T-helper 2 cell (primary cell): ENCODE measurements at places on chromosomes 2 and 18.

DNA sequence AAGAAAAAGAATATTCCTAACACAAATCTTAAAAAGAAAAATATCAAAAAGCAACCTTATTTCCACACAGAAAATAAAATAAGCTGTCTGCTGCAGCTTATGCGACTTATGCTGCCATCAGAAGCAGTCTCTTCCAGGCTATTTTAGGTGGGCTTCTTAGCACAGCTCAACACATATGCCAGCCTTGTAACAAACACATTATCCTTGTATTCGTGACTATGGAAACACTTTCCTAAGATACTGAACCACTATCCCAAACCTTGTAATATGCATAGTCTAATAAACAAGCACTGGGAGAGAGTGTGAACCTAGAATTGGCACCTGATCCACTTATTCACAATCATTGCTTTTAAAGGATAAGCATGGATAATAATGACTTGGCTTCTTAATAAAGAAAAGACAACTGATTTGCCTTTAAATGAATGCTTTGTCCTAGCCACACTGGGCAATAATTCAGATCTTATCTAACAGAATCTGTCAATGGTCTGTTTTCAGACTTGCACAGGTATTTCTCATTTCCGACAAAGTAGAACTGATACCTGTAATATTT, 40.0 kb upstream of the RNU4ATAC start:
- no peak for DNase-seq

DNA sequence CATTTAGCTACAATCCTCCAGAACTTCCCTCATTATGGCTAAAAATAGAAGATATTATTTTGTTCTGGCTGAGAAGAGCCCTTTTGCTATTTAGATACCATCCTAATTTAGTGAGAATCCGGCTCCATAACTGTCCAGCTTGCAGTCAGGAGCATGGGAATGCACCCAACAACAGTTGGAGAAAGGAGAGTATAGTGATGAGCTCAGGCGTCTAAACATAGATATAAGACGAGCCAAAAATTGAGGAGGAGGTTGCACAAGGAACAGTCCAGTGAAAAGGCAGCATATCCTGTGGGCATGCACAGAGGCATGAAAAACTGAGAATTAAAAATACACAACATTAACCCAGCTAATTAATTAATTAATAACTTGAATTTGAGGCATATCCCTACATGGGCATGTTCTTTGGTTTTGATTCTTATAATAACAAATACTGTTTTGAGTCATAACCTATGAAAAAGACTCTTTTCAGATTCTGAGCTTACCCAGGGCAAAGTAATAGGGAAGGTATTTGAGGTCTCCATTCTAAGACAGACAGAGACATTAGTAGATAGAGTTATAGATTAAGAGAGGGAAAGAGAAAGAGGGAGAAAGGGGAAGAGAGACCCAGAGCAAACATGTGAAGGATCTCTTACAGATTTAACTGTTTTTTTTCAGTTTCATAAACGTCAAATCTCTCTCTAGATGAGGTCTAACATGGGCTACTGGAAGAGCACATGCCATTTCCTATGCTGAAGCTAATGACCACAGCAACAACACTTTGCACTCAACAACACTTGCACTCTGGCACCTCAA, 311.2 kb downstream of the OSR1 start:
- DNase-seq: no peak

- no peak for DNase-seq
Observed at GRCh38 chr2:192775459-192776262, 580.9 kb upstream of the TMEFF2 start.

DNA sequence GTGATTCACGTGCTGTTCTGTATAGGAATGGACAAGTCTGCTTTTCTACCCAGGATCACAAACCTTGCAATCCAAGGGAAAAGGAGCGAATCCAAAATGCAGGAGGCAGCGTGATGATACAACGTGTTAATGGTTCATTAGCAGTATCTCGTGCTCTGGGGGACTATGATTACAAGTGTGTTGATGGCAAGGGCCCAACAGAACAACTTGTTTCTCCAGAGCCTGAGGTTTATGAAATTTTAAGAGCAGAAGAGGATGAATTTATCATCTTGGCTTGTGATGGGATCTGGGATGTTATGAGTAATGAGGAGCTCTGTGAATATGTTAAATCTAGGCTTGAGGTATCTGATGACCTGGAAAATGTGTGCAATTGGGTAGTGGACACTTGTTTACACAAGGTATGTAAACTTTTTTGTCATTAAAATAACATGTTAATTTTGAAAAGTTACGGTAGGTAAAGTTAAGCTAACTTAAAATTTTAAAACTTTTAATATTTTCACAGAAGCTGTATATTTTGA, 33.0 kb downstream of the PPM1B start:
- no peak for DNase-seq

GRCh38 chr18:9711361-9712129, 3.4 kb downstream of the RAB31 start:
- DNase-seq: no peak

- no peak for DNase-seq
Observed at GRCh38 chr2:124018890-124019289, 6.2 kb upstream of the CNTNAP5 start.

GRCh38 chr18:30177056-30177455, 865.5 kb downstream of the DSC3 start:
- no peak for DNase-seq

DNA sequence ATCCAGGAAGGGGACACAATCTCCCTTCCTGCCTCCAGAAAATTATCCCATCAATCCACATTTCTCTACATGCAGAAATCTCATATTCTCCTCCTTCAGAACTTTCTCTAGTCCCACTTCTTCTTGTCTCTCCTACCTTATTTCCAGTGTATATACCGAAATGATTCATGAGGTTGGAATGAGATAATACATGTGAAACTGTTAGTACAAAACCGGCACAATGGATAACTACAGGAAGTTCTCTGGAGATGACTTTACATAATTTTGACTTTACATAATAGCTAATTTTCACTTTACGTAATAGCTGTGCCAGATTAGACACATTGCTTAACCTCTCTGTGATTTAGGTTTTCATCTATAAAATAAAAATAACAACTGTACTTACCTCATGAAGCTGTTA, 801.3 kb downstream of the ERBB4 start:
- no peak for DNase-seq

DNA sequence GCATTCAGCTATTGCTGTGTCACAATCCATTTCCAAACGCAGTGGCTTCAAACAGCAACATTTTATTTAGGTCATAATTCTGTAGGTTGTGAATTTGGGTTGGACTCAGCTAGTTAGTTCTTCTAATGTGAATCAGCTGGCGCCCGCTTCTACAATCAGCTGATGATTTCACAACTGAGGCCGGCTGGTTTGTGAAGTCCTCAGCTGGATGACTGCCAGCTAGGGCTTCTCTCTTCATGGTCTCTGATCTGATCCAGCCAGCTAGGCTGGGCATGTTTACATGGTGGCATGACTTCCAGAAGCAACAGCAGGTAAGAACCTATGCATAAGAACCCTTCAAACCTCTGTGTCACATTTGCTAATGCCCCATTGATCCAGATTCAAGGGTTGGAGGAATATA, 172.0 kb downstream of the SLC4A10 start:
- DNase-seq: no peak

DNA sequence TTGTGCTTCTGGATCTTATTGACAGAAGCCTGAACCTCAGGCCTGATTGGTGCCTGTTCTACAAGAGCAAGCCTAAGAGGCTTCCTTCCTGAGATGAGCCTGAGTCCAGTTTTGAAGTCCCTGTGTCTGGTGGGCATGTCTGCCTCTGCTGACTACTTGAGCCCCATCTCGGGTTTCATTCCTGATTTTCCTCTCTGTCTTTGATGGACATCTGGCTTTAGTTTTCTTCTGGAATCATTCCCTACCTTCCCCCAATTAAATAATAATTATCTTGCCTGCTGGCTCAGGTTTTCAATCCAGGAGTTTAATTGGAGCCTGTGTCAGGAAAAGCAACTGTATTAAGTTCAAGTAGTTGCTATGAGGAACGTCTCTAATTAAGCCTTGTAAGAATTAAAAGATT, 135.5 kb upstream of the MC4R start:
- no peak for DNase-seq

DNA sequence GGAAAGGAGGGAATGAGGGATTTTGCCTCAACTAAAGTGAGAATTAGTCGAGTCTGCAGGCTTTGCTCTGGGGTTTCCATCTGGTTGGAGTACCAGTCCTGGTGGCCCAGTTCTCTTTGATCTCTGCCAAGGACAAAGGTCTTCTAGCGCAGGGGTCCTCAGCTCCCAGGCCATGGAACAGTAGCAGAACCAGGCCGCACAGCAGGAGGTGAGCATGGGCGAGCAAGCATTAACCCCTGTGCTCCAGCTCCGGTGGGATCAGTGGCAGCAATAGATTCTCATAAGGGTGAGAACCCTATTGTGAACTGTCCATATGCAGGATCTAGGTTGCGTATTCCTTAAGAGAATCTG, 23.9 kb downstream of the MTHFD2 start:
- DNase-seq: no peak
